ENCODE measurements at places on chromosomes 12 and 14. TPM values are rescaled to one million over a fixed set of nuclear protein-coding genes. Genes with fewer than 3 reads are reported as not detected.

Gene KRT75
- total RNA-seq: 0.84 TPM

Gene FGF6
- total RNA-seq: not detected

Gene SHMT2
- total RNA-seq: 126 TPM

Gene TRMT5
- total RNA-seq: 9.6 TPM

Gene ACSM4
- total RNA-seq: not detected

Gene TCL1B
- total RNA-seq: not detected

Gene TAS2R7
- total RNA-seq: not detected
